ENCODE measurements at places on chromosomes 6 and 20. TPM values are rescaled to one million over a fixed set of nuclear protein-coding genes. Genes with fewer than 3 reads are reported as not detected.

The MOG gene
- total RNA-seq = not detected

The LTV1 gene
- 21.7 TPM for total RNA-seq

The ECT2L gene
- total RNA-seq = 0.12 TPM

GRCh38 chr6:127869772-127870404 is 31.0 kb downstream of the THEMIS start:
- H3K4me1 ChIP-seq = no peaks in the 10 kb centered on the region
- H3K4me3 ChIP-seq = no peak overlapping the region
- no peak for DNase-seq

DNA sequence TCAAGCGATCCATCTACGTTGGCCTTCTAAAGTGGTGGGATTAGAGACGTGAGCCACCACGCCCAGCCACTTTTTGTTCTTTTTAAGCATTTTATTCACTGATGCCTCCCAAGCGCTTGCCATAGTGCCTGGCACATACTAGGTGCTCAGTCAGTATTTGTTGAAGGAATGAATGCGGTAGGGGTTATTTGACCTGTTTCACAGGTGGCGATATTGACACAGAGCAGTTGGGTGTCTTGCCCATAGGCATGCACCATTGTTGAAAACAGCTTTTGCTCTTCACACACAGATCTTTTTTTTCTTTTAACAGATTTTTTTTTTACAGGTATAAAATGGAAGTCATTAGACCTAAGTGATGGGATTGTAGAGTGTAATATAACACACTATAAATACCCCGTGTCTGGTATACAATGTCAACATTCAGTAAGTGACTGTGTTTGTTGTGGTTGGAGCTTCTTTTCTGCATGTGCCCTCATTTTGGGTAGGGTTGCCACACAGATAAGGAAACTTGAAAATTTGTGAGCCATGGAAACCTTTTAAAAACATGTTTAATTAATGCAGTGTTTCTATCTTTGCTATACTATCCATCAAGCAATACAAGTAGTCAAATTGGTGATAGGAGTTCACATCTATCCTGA is 24.8 kb downstream of the RREB1 start:
- no peak for DNase-seq
- peaks cover 33% of the 10 kb centered on the region for H3K4me1 ChIP-seq
- no peak overlapping the region for H3K27ac ChIP-seq
- no peaks in the 10 kb centered on the region for H3K27me3 ChIP-seq
- no peaks in the 10 kb centered on the region for H3K36me3 ChIP-seq

GRCh38 chr6:25754535-25754934 is at the start of gene SLC17A4:
Gene SLC17A4 (plus strand): TSS chr6:25754742. CDS start chr6:25761963, 7,221 bp downstream.
- no peak within 1 kb of the TSS for H3K27ac ChIP-seq
- no peaks in the 10 kb centered on the region for H3K27me3 ChIP-seq
- H3K4me1 ChIP-seq = no peaks in the 10 kb centered on the region

- no peak within 1 kb of the TSS for H3K4me3 ChIP-seq
- H3K36me3 ChIP-seq = no peaks in the 10 kb centered on the region
- no peak within 1 kb of the TSS for H3K27ac ChIP-seq
- H3K4me1 ChIP-seq = no peaks in the 10 kb centered on the region
Observed at GRCh38 chr6:52840763-52841585, at the start of gene GSTA5. Gene GSTA5 (minus strand): TSS chr6:52840813.

GRCh38 chr20:16212790-16213189 is 360.5 kb downstream of the KIF16B start:
- no peaks in the 10 kb centered on the region for H3K4me1 ChIP-seq
- H3K4me3 ChIP-seq = no peak overlapping the region
- DNase-seq = no peak
- no peaks in the 10 kb centered on the region for H3K36me3 ChIP-seq

DNA sequence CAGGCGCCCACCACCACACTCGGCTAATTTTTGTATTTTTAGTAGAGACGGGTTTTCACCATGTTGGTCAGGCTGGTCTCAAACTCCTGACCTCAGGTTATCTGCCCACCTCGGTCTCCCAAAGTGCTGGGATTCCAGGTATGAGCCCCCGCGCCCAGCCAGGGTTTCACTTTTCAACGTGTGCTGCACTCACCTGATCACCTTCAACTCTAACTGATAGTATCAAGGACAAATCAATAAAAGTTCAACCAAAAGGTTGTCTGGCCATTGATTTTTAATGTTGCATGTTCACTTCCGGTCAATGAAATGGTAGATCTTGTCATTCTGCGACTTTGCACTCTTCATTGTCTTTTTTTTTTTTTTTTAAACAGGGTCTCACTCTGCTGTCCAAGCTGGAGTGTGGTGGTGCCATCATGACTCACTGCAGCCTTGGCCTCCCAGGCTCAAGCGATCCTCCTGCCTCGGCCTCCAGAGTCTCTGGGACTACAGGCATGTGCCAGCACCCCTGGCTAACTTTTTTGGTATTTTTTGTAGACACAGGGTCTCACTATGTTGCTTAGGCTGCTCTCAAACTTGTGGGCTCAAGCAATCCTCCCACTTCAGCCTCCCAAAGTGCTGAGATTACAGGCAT is 37.3 kb downstream of the ZNF217 start:
- no peaks in the 10 kb centered on the region for H3K27me3 ChIP-seq
- no peak overlapping the region for H3K4me3 ChIP-seq
- no peaks in the 10 kb centered on the region for H3K36me3 ChIP-seq
- no peak for DNase-seq
- H3K27ac ChIP-seq = no peak overlapping the region
- no peaks in the 10 kb centered on the region for H3K4me1 ChIP-seq

The MAS1 gene
- not detected for total RNA-seq

GRCh38 chr6:29516108-29516507 is 28.4 kb upstream of the MAS1L start:
- no peaks in the 10 kb centered on the region for H3K4me1 ChIP-seq

The HSD17B8 gene
- total RNA-seq = 5.4 TPM

- no peaks in the 10 kb centered on the region for H3K36me3 ChIP-seq
- no peaks in the 10 kb centered on the region for H3K4me1 ChIP-seq
- H3K27me3 ChIP-seq = no peaks in the 10 kb centered on the region
- H3K27ac ChIP-seq = no peak overlapping the region
- no peak overlapping the region for H3K4me3 ChIP-seq
Observed at GRCh38 chr6:5141046-5141445, 55.9 kb downstream of the PPP1R3G start.

The DSP gene
- not detected for total RNA-seq

The TSHZ2 gene
- 1.8 TPM for total RNA-seq

GRCh38 chr6:29414588-29414987 is at the start of gene OR12D1:
Gene OR12D1 (plus strand): TSS chr6:29414928.
- no peak within 1 kb of the TSS for H3K27ac ChIP-seq
- no peaks in the 10 kb centered on the region for H3K4me1 ChIP-seq
- H3K27me3 ChIP-seq = no peaks in the 10 kb centered on the region
- H3K4me3 ChIP-seq = no peak within 1 kb of the TSS

DNA sequence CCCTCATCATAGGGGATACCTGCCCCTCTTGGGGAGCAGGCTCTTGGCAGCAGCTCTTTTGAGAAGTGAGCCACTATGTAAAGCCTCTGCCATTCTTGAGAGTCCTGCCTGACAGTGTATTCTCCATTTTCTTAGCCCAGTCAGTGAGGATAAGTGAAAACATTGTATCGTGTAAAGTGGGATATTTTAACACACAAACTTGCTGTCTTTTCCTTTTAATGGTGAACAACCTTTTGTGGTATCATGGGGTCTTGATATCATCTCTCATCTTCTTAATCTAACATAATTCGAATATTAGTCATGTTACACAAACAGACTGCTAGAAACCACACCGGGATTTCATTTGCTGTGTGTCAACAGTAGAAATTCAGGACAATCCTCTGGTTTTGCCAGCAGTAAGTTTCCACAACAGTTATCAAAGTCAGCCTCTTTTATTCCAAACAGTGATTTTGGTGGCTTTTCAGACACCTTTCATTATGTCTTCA is 136.2 kb downstream of the HIVEP1 start:
- no peaks in the 10 kb centered on the region for H3K27me3 ChIP-seq
- H3K4me1 ChIP-seq = no peaks in the 10 kb centered on the region
- no peak overlapping the region for H3K27ac ChIP-seq
- peaks cover 2% of the 10 kb centered on the region for H3K36me3 ChIP-seq

- no peaks in the 10 kb centered on the region for H3K36me3 ChIP-seq
- peaks cover 28% of the 10 kb centered on the region for H3K4me1 ChIP-seq
- H3K27me3 ChIP-seq = no peaks in the 10 kb centered on the region
- no peak for DNase-seq
Observed at GRCh38 chr6:26198722-26199056, 111.5 kb downstream of the HFE start.

DNA sequence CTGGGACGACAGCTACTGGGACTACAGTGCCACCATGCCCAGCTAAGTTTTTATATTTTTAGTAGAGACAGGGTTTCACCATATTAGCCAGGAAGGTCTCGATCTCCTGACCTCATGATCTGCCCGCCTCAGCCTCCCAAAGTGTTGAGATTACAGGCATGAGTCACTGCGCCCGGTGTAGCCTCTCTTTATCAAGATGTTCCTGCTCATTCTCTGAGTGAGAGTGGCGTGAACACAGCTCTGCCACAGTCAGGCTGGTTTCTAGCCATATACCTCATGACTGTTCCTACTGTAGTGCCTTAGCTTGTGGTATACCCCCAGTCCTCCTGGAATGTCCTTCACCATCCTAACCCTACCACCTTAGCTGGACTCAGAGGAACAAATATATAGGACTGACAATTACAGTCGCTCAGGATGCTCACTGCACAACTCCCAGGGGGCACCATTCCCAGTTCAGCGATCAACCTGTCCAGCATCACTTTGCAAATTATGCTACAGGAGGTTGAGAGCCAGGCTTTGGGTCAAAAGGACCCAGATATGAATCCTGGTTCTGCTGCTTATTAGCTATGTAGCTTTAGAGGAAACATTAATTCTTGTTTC is 86.3 kb downstream of the CHMP4B start:
- DNase-seq = no peak
- no peaks in the 10 kb centered on the region for H3K36me3 ChIP-seq
- H3K27ac ChIP-seq = no peak overlapping the region
- H3K27me3 ChIP-seq = no peaks in the 10 kb centered on the region
- H3K4me1 ChIP-seq = no peaks in the 10 kb centered on the region

GRCh38 chr6:140281236-140281635 is 906.8 kb upstream of the CITED2 start:
- H3K27me3 ChIP-seq = no peaks in the 10 kb centered on the region
- H3K4me1 ChIP-seq = no peaks in the 10 kb centered on the region
- no peak overlapping the region for H3K27ac ChIP-seq
- DNase-seq = no peak
- no peaks in the 10 kb centered on the region for H3K36me3 ChIP-seq

- H3K27me3 ChIP-seq = no peaks in the 10 kb centered on the region
- no peaks in the 10 kb centered on the region for H3K36me3 ChIP-seq
- peaks cover 19% of the 10 kb centered on the region for H3K4me1 ChIP-seq
- DNase-seq = no peak
Observed at GRCh38 chr6:166486536-166486880, 100.0 kb downstream of the RAMACL start.

The ZNF165 gene
- total RNA-seq = 0.61 TPM

The KCNK16 gene
- not detected for total RNA-seq

GRCh38 chr6:90928051-90928450 is 341.2 kb upstream of the MAP3K7 start:
- H3K36me3 ChIP-seq = no peaks in the 10 kb centered on the region
- H3K4me1 ChIP-seq = no peaks in the 10 kb centered on the region
- no peak for DNase-seq
- peaks cover 5% of the 10 kb centered on the region for H3K27me3 ChIP-seq
- H3K27ac ChIP-seq = no peak overlapping the region

The SNRNP48 gene
- total RNA-seq = 12.3 TPM

DNA sequence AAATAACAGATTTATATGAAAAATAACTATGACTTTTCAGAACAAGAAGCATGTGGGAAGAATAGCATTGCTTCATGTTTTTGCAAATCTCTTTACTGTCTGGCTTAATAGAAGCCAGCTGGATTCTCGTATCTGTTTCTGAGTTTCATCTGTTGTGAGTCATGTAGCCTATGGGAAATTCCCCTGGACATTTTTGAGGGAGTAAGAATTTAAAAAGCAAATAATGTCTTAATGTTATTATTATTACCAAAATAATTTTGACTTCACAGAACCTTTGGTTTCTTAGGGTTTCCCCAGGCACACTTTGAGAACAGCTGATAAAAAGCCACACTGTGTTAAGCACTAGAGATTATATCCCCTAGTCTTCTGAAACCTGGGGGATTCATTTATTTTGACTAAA is 75.8 kb downstream of the SYCP2L start:
- no peaks in the 10 kb centered on the region for H3K4me1 ChIP-seq
- no peaks in the 10 kb centered on the region for H3K36me3 ChIP-seq
- no peak for DNase-seq
- no peak overlapping the region for H3K4me3 ChIP-seq

The ANGPT4 gene
- not detected for total RNA-seq

DNA sequence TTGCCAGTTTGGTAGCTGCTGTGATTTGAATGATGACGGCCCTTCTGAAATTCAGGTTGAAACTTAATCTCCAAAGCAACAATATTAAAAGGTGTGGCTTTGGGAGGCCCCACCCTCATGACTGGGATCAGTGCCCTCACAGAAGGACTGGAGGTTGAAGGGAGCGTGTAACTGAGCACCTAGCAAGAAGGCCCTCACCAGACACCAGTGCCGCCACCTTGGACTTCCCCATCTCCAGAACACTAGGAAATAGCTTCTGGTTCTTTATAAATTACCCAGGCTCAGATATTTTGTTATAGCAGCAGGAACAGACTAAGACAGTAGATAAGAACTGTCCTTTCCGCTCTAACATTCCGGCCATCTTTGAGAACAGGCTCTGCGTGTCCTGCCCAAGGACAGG is 243.1 kb downstream of the DLL1 start:
- no peak overlapping the region for H3K27ac ChIP-seq
- no peak for DNase-seq
- H3K4me3 ChIP-seq = no peak overlapping the region
- no peaks in the 10 kb centered on the region for H3K36me3 ChIP-seq
- peaks cover 14% of the 10 kb centered on the region for H3K4me1 ChIP-seq

The NQO2 gene
- total RNA-seq = 13.1 TPM

DNA sequence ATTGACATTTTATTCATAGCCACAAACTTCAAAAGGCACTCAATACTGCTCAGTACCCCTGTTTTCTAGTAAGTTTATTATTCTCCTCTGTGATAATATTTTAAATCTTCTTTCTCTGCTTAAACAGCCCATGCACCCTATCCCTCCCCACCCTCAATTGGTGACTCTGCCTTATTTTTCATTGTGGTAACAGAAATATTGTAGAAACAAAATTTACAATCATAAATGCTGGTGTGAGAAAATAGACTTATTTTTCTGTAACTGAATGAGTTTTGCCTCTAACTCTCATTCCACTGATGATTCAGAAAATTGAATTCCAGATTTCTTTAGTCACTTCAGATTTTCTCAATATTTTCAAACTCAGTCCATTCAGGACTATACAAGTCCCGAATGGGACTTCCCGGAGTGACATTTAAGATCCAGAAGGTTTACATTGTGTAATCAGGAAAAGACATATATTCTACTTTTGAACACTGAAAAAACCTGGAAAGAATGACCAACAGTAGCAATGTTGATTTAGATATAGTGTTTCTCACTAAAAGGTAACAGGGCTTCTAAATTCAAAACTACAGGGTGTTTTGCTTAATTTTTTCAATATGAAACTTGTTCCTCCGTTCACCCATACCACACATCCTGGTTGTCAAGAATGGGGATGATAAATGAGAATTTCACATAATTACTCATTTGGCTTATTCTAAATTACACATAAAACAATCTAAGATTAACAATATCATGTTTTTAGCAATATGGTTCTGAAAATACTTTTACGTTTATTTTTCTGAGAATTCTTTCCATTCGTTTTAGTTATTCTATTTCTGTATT is 34.8 kb upstream of the UST start:
- no peaks in the 10 kb centered on the region for H3K4me1 ChIP-seq
- H3K27ac ChIP-seq = no peak overlapping the region
- no peak for DNase-seq
- no peak overlapping the region for H3K4me3 ChIP-seq
- H3K36me3 ChIP-seq = no peaks in the 10 kb centered on the region

The ZFAND3 gene
- 90.1 TPM for total RNA-seq

Data from natural killer cell (primary cell).